ENCODE measurements at places on chromosomes 5 and 9.
A peak's percentile ranks its signal among the peaks of the same experiment; 100 is the strongest.

DNA sequence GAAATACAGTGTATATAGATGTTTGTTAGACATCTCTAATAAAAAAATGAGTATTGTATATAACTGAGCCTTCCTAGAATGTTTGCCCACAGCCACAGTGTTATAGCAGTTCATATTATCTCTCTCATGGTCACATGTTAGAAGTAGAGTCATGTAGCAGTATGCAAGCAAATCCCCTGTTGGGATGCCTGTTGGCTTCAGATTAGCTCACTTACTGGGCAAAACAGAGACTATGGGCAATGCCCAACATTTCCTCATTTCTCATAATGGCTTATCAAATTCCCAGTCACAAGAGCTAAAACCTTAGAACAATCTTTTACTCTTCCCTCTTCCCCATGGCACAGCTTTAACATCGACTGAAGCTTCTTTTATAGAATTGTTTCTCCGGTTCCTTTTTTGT, 27.0 kb upstream of the PDCD1LG2 start:
- DNase-seq, result no peak

GRCh38 chr9:98854266-98854665, 46.8 kb downstream of the GALNT12 start:
- no peak for DNase-seq

DNA sequence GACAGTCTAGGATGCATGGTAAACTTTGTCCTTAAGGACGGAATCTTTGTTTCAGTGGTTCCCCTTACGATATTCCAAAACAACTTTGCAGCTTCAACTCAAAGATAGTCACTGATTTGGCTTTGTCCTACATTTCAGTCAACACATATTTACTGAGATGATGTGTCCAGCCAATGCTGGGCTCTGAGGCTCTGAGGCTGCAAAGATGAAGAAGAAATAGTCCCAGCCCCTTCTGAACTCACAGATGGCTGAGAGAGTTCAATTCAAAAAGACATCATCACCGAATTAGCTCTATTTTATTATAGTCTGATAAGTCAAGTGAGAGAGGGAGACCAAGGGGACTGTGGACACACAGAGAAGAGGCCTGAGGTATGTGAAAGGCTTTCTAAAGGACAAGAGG, 544.0 kb downstream of the ACTL7B start:
- DNase-seq, result no peak

DNA sequence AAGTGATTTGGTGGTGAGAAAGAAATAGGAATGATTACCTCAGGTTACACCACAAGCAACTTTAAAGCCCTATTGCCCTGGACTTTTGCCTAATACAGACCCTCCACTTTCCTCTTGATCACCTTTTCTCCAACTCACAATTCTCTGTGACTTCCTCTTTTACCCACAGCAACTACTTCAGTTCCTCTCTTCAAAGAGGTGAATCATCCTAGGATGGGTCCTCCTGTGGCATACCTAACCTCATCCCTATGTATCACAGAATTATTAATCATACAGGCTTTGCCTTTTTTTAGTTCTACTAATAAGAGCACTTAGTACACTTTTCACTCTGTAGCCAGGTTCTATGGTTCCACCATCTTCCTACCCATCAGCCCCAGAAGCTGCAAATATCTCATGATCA, 19.6 kb upstream of the INSL6 start:
- DNase-seq, result no peak

GRCh38 chr5:13601112-13601511, 343.4 kb downstream of the DNAH5 start:
- DNase-seq, result no peak

DNA sequence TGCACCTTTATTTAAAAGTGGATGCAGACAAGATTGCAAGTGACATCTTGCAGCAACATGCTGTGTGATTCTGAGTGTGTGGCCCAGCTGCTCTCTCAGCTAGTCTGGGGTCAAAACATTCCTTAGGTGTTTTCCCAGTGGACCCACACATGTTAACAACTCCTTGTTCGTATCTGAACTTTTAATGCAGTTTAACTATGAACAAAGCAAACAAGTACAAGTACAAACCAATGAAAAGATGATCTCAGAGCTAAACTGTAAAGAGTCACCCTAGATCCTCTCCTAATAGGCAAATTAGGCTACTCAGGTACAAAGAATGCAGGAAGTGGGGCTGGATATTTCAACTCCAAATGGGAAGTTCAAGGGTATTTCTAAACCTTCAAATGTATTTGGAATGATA, 108.4 kb downstream of the ENTREP1 start:
- no peak for DNase-seq

DNA sequence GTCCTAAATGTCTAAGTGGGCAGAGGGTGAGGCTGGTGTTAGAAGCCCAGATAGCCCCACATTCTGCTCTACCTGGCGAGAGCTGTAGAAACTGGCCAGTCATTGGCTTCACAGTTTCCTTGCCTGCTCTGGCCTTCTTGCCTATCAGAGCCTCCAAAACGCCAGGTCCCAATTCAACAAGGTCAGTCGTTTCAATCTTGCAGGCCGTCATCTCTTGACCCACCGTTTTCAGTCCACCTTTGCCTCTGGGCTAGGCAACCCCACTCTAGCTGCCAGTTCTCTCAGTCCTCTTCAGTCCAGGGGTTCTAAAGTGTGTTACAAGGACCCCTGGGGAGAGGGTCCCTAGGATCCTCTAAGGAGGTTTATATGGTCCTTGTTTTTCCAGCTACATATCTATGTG, 20.0 kb upstream of the TIFAB start:
- DNase-seq, result no peak

DNA sequence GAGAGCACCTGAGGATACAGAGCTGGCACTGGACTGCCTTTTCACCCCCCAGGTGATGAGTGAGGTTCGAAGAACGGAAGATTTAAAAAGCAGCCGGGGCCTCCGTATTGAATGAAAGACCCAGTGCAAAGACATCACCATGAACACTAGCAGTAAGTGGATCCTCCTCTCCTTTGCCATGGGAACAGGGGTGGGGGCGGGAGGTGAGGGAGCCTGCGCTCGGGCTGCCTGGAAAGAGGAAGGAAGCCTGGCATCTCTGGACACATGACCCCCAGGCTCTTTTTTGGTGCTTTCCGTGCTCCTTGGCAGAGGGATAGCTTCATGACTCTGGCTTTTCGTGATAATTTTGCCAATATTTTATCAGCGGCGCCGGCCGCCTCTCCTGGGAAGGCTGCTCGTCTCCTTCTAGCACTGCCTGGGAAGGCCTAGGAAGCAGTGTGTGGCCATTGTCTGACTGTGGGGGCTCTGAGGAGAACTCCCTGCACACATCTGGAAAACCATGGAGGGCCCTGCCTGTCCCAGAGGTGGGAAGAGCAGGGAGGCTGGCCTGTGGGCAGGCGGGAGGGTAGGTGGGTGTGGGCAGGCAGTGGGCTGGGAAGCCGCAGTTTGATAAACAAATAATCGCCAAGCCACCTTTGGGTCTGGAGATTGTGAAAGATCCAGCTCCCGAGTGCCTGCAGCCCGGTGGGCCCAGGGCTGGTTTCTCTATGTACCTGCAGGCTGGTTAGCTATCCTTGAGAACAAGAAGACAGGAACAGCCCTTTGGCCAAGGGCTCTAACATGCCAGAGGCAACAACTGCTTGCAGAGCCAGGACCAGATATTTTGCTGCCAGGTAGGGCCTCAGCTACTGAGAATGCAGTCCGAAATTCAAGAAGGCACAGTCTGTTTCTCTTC, 911 bp downstream of the ABLIM3 start:
- DNase-seq, result peak; percentile 24

DNA sequence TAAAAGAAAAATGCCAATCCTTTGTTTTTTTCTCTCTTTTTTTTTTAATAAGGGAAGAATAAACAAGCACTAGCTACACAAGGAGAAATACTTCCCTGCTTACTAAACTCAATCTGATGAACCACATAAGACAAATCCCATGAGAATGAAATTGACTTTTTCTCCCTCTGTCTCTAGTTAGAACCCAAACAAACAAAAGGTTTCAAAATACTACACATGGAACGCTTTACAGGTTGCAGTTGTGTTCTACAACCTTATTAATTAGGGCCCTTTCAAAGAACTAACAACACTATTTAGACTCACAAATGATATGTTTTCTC, 124.5 kb downstream of the PDE4D start:
- no peak for DNase-seq

DNA sequence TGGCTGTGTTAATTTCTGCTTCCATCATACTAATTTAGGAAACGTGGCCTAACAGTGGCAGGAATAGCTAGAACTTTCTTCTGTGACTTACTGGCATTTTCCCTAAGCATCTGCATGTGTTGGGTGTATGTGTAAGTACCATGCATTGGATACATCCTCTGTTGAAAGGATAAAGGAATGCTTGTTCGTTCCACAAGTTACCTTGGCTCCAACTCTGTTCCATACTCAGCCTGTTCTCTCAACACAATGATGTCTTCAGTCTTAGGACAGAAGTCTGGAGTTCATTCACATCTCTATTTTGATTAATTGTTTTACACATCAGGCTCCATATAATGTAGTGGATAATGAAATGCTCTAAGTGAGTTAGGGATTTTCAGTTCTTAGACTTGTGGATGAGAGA, 190.1 kb upstream of the DMRT1 start:
- DNase-seq, result no peak

- DNase-seq, result no peak
Observed at GRCh38 chr9:126519660-126520420, 93.9 kb upstream of the LMX1B start.

- no peak for DNase-seq
Observed at GRCh38 chr5:58765058-58765457, 182.2 kb downstream of the RAB3C start.

GRCh38 chr9:85332487-85332886, 409.3 kb downstream of the AGTPBP1 start:
- DNase-seq, result no peak

- no peak for DNase-seq
Observed at GRCh38 chr5:154509784-154510555, 31.9 kb upstream of the HAND1 start.

DNA sequence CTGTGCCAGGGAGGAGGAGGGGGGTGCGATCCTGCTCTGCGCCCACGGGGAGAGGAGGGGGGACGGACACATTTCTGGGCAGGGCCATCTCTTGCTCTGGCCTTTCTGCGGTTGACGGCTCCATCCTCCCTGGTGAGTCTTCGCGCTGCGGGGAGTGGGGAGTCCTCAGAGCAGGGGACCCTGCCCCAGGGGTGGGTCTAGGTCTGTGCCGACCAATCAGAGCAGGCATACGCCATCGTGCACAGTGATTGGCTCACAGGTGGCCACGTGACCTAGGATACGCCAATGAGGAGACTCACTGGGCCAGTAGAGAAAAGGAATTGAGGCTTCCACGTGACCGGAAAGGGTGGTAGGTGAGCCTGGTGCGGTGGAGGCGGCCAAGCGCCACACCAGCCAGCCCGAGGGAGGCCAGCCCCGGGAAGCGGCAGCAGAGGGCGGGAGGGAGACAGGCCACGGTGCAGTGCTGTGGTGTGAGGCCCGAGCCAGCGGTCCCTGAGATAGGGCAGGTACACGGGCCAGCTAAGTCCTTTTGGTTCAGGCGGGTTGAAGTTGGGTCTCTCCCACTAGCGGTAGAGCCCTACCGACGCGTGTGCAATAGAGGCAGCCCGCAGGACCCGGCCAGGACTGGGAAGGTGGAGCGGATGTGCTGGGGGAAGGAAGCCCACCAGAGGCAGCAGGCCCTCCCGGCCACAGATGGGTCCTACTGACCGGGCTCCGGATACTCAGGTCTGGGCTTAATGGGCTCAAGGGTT, 65.2 kb upstream of the RNF130 start:
- DNase-seq, result no peak

- DNase-seq, result no peak
Observed at GRCh38 chr5:142059304-142059940, 46.6 kb upstream of the GNPDA1 start.

DNA sequence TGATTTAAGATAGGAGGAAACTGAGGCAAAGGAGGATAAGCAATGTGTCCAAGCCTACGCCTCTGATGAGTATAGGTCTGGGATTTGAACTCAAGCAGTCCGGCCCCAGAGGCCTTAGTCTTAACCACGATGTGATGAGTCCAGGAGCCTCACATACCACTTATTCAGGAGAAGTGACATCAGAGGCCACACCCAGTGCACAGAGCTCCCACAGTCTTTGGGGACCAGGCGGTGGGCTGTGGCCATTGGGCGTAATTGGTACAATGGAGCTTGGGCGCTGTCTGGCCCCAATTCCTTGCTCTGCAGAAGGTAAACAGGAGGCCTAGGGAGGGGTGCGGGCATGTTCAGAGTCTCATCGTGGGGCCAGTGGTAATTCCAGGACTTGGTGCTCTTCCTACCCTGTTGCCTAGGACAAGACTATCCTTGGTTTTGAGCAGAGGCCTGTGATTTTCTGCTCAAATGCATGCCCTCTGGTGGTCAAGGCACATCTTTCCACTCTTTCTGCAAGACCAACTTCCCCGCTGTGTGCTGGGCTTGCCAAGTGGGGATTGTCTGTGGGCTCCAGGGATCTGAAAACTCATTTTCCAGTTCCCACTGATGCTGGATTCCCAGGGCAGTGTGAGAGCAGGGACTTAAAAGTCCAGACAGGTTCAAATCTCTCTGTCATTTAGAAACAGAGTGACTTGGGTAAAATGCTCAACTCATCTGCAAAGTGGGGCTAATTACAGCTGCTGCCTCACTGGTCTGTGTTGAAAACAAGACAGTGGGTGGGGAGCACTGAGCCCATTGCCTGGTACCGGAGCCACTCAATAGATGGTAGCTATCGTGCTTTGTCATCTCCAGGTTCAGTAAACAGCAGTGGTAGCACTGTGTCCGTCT, 15.8 kb downstream of the NDST1 start:
- DNase-seq, result peak; percentile 64

DNA sequence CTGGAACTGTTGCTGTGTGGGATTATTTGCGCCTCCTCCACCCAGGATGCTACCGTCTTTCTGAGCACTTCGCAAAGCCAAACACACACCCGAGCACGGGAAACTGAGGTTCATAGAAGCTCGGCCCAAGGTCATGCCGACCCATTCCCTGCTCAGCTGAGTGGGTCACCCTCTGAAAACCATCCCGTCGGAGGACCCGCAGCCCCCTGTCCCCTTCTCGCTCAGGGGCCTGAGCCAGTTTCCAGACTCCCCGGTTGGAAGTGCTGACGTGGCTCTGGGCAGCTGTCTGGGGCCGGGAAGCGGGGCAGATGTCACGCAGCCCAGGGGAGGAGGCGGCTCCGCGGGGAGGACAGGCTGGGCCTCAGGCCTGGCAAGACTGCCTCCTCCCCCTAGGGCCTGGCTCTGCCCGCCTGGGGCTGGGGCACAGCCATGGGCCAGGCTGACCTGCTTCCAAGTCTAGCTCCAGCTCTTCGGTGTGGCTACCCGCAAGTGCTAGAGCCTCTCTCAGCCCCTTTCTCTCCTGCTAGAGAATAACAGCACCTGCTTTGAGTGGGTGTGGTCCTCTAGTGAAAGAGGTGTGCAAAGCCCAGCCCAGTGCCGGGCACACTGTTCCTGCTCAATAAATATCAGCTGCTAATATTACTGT, 9.9 kb upstream of the CXXC5 start:
- peak; percentile 90 for DNase-seq

- DNase-seq, result no peak
Observed at GRCh38 chr9:75142202-75142601, 53.9 kb downstream of the OSTF1 start.

DNA sequence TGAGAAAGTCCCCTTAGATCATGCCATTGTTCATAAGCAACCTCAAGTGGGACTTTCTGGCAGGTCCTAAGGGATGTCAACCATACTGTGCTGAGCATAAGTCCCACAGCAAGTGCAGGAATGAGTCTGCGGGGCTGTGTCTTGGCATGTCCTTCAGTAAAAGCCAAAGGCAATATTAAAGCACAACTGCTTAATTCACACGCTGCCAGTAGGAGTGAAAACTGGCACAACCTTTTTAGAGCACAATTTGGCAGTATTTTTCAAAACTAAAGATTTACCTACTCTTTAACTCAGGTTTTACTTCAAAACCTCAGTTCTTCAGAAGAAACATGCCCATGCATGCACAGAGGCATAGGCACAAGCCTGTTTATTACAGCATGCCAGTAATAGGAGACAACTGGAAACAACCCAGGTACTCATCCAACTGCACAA, 24.4 kb upstream of the SMAD5 start:
- no peak for DNase-seq

Data from mucosa of descending colon (tissue), 3 donors.